ENCODE measurements at places on chromosomes 11 and 22. TPM values are rescaled to one million over a fixed set of nuclear protein-coding genes. Genes with fewer than 3 reads are reported as not detected.

The LDHAL6A gene
- total RNA-seq, result not detected

The APOBEC3G gene
- total RNA-seq, result 17.9 TPM

The CRYBB1 gene
- total RNA-seq, result not detected

The BRSK2 gene
- 1.8 TPM for total RNA-seq

The TMEM151A gene
- total RNA-seq, result 0.27 TPM

The CLCF1 gene
- total RNA-seq, result 2.9 TPM

The MMP3 gene
- not detected for total RNA-seq

The PATE4 gene
- total RNA-seq, result not detected

The RAB30 gene
- total RNA-seq, result 29.9 TPM

The SNX32 gene
- 0.27 TPM for total RNA-seq

The GAL3ST3 gene
- total RNA-seq, result not detected

The SLC15A3 gene
- 16.3 TPM for total RNA-seq

The KCNE3 gene
- 12.5 TPM for total RNA-seq

The ADM2 gene
- not detected for total RNA-seq

The LRRC56 gene
- total RNA-seq, result 0.14 TPM

The SLC22A6 gene
- total RNA-seq, result not detected

The SLC22A12 gene
- not detected for total RNA-seq

The MRGPRF gene
- total RNA-seq, result 118 TPM

The CECR2 gene
- total RNA-seq, result 1.8 TPM

The ZNF280B gene
- 1.1 TPM for total RNA-seq

The NXPE4 gene
- not detected for total RNA-seq

The OMP gene
- not detected for total RNA-seq

The DAGLA gene
- 1.8 TPM for total RNA-seq

The IGSF22 gene
- total RNA-seq, result not detected

The UCP2 gene
- 23.8 TPM for total RNA-seq

The DCDC1 gene
- 1.1 TPM for total RNA-seq

The HTR3A gene
- 1.6 TPM for total RNA-seq

The P2RY6 gene
- not detected for total RNA-seq

The GAL3ST1 gene
- total RNA-seq, result 2.8 TPM

The MCHR1 gene
- total RNA-seq, result 0.28 TPM

The CD82 gene
- total RNA-seq, result 22.2 TPM

The OTOG gene
- under 0.01 TPM for total RNA-seq

The FDX1 gene
- 13.8 TPM for total RNA-seq

The AMPD3 gene
- total RNA-seq, result 4.6 TPM

The ELMOD1 gene
- 1.4 TPM for total RNA-seq

The LGALS12 gene
- total RNA-seq, result not detected

The KCNQ1OT1 gene
- total RNA-seq, result 1.4 TPM

The CASP5 gene
- not detected for total RNA-seq

The TSGA10IP gene
- total RNA-seq, result not detected

The GRIK4 gene
- total RNA-seq, result not detected

The RTN4R gene
- 0.83 TPM for total RNA-seq

The ACRV1 gene
- not detected for total RNA-seq

The OR5B21 gene
- total RNA-seq, result 0.83 TPM

The TMEM121B gene
- 0.49 TPM for total RNA-seq

The STX3 gene
- total RNA-seq, result 9.7 TPM

The RAC2 gene
- 8.0 TPM for total RNA-seq

The COX8A gene
- 578 TPM for total RNA-seq

The KCNK4 gene
- total RNA-seq, result not detected

The DMC1 gene
- total RNA-seq, result 5.4 TPM

The TRIM66 gene
- total RNA-seq, result 24.4 TPM

The HSPB2 gene
- 0.83 TPM for total RNA-seq

The HBG1 gene
- not detected for total RNA-seq
